ENCODE measurements at places on chromosomes 1 and 21.

GRCh38 chr21:38326899-38327298 is 70.1 kb downstream of the KCNJ15 start:
- no peak for DNase-seq

DNA sequence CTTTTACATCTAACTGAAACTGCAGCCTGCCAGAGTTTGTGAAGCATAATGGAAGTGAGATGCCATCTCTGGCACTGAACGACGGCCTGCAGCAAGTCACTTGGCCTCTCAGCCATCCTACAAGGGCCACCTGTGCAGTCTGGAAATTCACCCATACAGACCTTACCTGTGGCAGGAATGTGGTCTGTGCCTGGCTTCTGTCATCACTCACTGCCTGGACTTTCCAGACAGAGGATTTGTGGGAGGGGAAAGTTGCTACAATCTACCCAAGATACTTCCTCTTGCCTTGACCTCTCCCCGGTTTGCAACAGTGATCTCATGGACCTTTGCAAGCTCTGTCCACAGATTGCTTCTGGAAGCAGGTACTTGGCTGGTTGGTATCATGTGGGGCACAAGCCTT is 58.4 kb upstream of the ATP1B1 start:
- DNase-seq: no peak

DNA sequence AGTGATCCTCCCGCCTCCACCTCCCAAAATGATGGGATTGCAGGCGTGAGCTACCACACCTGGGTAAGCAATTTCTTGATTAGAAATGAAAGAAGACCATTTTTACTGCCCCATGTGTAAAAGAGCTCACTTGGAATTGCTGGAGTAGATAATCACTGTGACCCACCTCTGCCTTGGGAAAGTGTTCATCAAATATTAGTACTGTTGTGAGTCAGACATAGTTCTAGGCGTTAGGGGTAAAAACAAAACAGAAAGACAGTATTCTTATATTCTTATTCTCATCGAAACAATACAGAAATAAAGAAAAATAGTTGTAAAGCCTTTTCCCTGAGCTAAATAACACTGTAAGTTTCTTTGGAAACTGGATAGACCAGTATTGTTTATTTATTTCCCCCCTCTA is 36.2 kb downstream of the CELF3 start:
- DNase-seq: no peak

- no peak for DNase-seq
These were observed 104.8 kb downstream of the TOMM20 start for GRCh38 chr1:235023711-235024439.

- DNase-seq: no peak
These were observed 100.2 kb downstream of the LRRC53 start for GRCh38 chr1:74412244-74412643.

GRCh38 chr1:58363585-58363984 is 182.9 kb downstream of the OMA1 start:
- DNase-seq: no peak

- DNase-seq: no peak
These were observed 26.5 kb upstream of the SLC35A3 start for GRCh38 chr1:99943223-99943794.

DNA sequence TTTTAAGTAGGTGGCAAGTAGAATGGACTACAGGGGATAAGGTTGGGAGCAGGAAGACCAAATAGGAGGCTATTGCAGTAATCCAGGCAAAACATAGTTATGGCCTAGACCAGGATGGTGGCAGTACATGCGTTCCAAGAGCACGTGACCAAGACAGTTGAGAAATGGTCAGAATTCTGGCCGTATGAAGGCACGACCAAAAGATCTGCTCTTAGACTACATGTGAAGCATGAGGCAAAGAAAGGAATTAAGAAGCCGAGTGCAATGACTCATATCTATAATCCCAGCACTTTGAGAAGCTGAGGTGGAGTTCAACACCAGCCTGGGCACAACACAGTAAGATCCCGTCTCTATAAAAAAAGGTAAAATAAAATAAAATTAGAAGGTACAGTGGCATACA is 71.3 kb downstream of the LUZP1 start:
- DNase-seq: no peak

- no peak for DNase-seq
These were observed 148.2 kb upstream of the COL6A1 start for GRCh38 chr21:45833414-45833813.

DNA sequence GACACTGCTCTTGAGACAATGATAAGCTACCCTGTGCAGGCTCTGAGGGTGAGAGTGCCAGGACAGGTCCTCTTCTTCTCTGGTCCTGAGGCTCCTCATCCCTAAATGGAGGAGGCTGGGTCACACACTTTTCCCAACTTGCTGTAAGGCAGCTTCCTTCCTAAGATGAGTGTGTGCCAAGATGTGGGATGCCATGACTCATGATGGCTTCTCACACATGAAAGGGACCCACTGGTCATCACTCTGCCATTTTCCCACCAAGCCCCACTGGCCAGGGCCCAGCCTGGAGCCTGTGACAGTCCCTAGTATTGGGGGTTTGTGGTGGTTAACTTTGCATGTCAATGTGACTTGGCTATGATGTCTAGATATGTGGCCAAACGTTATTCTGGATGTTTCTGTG is 54.4 kb downstream of the CNIH3 start:
- no peak for DNase-seq

DNA sequence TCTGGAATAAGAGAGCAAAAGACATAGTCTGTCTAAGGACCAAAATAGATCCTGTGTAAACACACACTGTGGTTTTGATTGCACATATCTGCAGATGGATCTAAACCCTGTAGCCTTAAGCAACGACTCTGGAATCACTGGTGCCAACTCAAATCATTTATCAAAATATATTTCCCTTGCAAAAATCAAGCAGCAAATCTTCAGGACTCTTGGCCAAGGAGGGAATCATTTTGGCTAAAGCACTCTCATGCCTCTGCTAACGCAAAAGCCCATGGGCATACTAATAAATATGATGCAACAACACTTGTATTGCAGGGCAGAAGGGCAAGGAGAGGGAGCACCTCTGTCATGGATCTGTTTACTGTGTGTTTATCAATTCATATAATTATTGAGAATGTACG is 155.4 kb upstream of the DUSP10 start:
- DNase-seq: no peak

- DNase-seq: no peak
These were observed 35.4 kb upstream of the CD1D start for GRCh38 chr1:158145173-158145719.

GRCh38 chr1:72023063-72023930 is 259.0 kb downstream of the NEGR1 start:
- DNase-seq: no peak

DNA sequence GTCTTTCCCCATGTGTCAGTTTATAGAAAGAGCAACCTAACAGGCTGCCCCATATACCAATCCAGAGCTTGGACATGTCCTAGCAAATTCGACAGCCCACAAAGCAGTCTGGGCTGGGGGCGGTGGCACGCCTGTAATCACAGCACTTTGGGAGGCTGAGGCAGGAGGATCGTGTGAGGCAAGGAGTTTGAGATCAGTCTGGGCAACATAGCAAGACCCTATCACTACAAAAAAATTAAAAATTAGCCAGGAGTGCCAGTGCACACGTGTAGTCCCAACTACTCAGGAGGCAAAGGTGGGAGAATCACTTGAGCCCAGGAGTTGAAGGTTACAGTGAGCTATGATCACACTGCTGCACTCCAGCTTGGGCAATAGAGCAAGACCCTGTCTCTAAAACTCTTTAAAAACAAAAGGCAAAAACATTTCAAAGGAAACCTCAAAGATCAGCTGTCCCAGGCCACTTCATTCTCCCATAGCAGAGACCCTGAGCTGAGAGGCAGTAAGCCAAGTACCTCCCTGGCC is 54.4 kb downstream of the SETD4 start:
- no peak for DNase-seq

DNA sequence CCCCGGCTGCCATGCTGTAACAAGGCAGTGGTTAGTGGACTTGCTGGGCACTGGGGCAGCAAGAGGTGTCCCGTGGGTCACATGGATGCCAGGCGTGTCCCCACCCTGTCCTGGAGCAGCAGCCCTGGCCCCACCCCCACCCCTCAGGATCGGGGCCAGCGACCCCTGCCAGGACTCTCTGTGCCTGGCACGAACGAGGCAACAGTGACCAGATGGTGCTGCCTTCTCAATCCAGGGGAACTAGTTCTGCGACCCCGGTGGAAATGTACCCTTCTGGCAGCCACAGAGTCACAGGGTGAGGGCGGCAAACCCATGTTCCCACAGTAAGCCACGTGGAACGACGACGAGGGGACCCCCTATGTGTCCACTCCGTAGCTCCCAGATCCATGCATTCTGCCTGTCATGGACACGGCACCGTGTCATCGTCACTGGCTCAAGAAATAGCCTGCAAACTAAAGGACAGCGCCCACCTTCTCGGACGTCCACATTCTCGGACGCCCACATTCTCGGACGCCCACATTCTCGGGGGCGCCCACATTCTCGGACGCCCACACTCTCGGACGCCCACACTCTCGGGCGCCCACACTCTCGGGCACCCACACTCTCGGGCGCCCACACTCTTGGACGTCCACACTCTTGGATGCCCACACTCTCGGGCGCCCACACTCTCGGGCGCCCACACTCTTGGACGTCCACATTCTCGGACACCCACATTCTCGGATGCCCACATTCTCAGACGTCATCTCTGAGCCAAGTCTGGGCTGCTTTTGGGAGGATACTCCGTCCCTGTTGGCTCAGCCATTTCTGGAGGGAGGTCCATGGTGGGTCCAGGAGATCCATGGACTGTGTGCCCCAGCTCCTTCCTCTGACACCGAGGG is 19.6 kb upstream of the ACTRT2 start:
- peak; percentile 9 for DNase-seq

DNA sequence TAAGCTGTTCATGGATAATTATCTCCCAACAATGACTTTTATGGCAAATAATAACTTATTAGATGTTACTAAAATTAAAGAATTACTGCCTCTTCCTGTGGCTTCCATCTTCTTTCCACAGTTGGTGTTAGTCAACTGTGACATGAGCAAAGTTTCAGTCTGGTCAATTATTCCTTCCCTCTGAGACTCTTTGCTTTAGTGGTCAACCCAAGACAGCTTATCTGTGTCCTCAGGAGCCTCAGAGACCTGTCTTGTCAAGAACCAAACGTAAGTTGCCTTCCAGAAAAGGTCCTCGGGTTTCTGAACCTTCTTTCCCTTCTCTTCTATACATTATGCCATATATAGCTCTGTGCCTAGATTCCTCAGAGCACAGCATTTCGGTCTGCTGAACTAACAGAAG is 263.2 kb upstream of the ZP4 start:
- DNase-seq: no peak

DNA sequence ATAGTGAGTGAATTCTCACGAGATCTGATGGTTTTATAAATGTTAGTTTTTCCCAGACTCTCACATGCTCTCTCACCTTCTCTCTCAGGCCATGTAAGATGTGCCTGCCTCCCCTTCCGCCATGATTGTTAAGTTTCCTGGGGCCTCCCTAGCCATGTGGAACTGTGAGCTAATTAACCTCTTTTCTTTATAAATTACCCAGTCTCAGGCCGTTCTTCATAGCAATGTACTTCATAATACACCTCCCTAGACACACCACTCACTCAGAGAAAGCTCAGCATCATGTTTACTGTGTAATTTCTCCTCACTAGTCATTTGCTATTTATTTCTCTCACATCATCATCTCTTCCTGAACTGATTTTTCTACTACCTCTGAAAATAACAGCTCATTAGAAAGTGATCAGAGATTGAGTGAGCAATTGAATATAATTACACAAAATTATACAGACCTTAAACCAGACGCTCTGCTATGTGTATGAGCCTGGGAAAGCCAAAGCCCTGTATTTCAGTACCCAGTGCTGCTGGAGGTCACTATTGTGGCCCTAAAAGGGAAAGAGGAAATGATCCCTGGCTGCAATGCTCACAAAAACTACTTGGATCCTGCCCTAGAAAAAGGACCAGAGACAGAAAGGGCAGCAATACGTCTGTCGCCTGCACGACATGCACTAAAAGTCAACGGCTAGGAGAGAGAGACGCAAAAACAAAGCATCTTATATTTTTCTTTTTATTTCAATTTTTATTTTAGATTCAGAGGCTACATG is 284.5 kb downstream of the DSCAM start:
- DNase-seq: no peak

DNA sequence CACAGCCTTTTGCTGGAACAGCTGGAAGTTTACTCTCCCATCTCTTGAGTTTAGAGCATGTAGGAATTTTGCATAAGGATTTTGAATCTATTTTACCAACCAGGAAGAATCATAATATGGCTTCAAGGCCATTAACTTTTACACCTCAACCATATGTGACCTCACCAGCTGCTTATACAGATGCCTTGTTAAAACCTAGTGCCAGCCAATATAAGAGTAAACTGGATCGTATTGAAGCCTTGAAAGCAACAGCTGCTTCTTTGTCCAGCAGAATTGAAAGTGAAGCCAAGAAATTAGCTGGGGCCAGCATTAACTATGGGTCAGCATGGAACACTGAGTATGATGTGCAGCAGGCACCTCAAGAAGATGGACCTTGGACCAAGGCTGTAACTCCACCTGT is 65.4 kb downstream of the CEP350 start:
- no peak for DNase-seq

- peak; percentile 82 for DNase-seq
These were observed 37.3 kb upstream of the TMEM222 start for GRCh38 chr1:27284425-27285273.

DNA sequence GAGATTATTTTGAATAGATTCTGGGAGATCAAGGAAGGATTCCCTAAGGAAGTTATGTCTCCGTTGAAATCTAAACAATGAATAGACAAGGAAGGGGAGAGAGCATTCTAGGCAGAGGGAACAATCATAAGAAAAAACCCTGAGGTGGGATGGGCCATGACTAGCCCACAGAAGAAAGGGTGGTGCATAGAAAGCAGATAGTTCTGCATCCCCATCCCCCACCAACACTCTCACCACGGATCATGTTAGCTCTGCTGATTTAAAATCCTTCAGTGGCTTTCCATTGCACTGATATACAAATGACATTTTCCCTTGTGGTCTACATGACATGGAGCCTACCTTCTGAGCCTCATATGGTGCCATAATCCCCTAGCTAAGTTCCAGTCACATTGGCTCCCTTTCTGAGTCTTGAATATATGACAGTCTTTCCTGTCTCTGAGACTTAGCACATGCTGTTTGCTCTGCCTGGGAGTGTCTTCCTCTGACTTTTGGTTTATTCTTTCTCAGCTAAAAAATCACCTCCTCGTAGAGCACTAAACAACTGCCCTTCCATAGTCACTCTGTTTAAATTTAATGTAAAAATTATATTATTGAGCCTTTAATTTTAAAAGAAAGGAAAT is 15.2 kb downstream of the SCMH1 start:
- DNase-seq: no peak
